ENCODE measurements at places on chromosomes 12 and 14. TPM values are rescaled to one million over a fixed set of nuclear protein-coding genes. Genes with fewer than 3 reads are reported as not detected.

The TAS2R31 gene
- total RNA-seq, result 5.3 TPM

The ADSS1 gene
- 63.2 TPM for total RNA-seq

The TSHR gene
- total RNA-seq, result 0.30 TPM

The LBHD2 gene
- not detected for total RNA-seq

The PMCH gene
- not detected for total RNA-seq

The COCH gene
- 2.9 TPM for total RNA-seq

The TSPAN19 gene
- not detected for total RNA-seq

The BIN2 gene
- total RNA-seq, result 11.7 TPM

The AQP6 gene
- 0.39 TPM for total RNA-seq

The KLHL33 gene
- total RNA-seq, result 0.39 TPM

The EFS gene
- total RNA-seq, result 19.7 TPM

The IAPP gene
- total RNA-seq, result not detected

The KRT74 gene
- total RNA-seq, result not detected

The MYO1H gene
- not detected for total RNA-seq

The PHC1 gene
- total RNA-seq, result 44.0 TPM

The TROAP gene
- 4.3 TPM for total RNA-seq

The MYF5 gene
- total RNA-seq, result not detected

The IL31 gene
- total RNA-seq, result not detected

The KRT3 gene
- total RNA-seq, result not detected

The RNF31 gene
- total RNA-seq, result 61.1 TPM

The OR4N2 gene
- total RNA-seq, result not detected

The KRT78 gene
- not detected for total RNA-seq

The IL26 gene
- total RNA-seq, result not detected

The TMEM179 gene
- not detected for total RNA-seq

The FOXG1 gene
- not detected for total RNA-seq

The STYK1 gene
- total RNA-seq, result 1.2 TPM

The LACRT gene
- not detected for total RNA-seq

The MIA2 gene
- total RNA-seq, result 25.2 TPM

The SPX gene
- not detected for total RNA-seq

The LTBP2 gene
- 363 TPM for total RNA-seq

The TSPAN9 gene
- 43.5 TPM for total RNA-seq

The FAM90A1 gene
- total RNA-seq, result 0.27 TPM

The ERH gene
- 133 TPM for total RNA-seq

The NPFF gene
- total RNA-seq, result not detected

The CLEC1B gene
- not detected for total RNA-seq

The CCDC175 gene
- total RNA-seq, result 0.71 TPM

The NKX2-1 gene
- not detected for total RNA-seq

The C1RL gene
- total RNA-seq, result 82.0 TPM

The LRFN5 gene
- 5.5 TPM for total RNA-seq

The TMTC2 gene
- total RNA-seq, result 10.9 TPM

The TAS2R10 gene
- 1.8 TPM for total RNA-seq

The PTHLH gene
- 4.5 TPM for total RNA-seq

The GPRC5D gene
- total RNA-seq, result not detected

The RTN1 gene
- 42.4 TPM for total RNA-seq

The OAS3 gene
- 19.1 TPM for total RNA-seq

The PLCZ1 gene
- total RNA-seq, result not detected

The CCT2 gene
- 130 TPM for total RNA-seq
